IPS DF 19.7 (cell line): ENCODE measurements at places on chromosomes 6 and 20.
A peak's percentile ranks its signal among the peaks of the same experiment; 100 is the strongest.

DNA sequence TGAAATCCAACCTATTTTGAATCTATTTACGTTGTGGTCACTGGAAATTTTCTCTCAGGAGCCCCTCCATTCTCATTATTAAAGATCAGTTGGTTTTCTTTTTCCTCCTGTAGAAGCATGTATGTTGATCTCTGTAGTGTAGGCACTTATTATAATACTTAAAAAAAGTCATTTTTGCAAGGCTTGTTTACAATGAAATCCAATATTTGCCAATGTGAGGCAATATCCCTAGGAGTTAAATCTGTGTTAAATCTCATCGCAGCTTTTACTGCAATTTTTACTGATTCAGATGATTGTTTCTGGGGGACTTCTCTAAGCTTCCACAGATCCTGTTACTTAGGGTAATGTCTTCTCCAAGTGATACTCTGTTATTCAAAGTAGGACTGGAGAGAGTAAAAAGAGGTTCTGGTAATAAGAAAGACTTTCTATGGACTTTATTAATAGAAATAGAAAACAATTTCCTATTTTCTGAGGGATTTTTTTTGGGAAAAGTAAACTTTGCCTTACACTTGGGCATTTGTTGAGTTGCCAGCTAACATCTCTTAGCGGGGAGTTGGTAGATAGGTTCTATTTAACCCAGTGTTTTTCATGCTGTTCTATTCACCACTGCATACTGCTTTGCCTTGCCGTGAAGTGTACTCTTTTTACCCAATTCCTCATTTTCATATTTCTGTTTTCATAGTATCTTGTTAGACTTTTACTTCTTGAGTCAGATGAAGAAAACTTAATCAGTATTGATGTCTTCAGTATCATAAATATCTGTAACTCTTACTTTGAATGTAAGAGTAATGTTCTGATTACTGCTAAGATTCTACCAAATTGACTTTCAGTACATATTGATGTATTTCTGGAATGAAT, 48.6 kb downstream of the CDKAL1 start:
- DNase-seq, result no peak

GRCh38 chr6:117263353-117263927, 1.9 kb upstream of the VGLL2 start:
- no peak for DNase-seq

GRCh38 chr6:70663881-70664466, 3.7 kb upstream of the SMAP1 start:
- no peak for DNase-seq

DNA sequence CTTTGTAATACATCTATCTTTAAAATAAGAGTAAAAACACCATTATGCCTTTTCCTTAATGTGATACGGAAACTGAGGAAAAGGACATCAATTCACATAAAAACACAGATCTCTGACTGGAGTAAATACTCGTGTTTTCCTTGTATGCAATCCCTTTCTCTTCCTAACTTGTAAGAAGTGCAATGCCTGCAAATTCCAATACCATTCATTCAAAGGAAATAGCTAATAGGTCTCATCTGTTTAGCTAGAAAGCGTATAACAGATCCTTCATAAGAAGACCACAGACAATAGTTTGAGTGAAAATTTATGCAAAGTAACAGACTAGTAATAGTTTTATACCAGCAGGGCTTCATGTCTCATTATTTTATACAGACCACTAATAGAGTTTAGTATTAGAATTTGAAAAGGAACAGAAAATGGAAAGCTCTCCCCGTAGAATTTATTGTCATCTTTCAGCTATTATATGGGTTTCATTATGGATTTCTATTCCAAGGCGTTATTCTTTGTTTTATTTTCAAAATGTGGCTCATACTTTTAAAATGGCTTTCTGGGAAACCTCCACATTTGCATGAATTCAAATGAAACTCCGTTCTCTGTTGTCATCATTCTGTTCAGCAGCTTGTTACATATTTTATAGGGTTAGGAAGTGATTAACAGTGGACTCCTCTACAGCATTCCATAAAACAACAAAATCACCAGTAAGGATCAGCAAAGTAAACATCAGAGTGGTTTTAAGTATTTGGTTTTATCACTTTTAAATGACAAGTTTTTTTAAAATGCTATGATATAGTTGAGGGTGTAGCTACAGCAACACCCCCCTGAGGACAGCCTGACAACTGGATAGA, 186.7 kb downstream of the BTBD9 start:
- no peak for DNase-seq

- DNase-seq, result no peak
These were observed 15.7 kb upstream of the TGM2 start for GRCh38 chr20:38180781-38181180.

- DNase-seq, result no peak
These were observed 67.1 kb downstream of the EDN1 start for GRCh38 chr6:12356983-12357972.

GRCh38 chr6:97282238-97282725, 734 bp downstream of the MMS22L start:
- DNase-seq, result no peak

GRCh38 chr6:133969921-133970295, 16.9 kb downstream of the TBPL1 start:
- no peak for DNase-seq

GRCh38 chr6:154561750-154562149, 51.3 kb upstream of the CNKSR3 start:
- DNase-seq, result no peak

DNA sequence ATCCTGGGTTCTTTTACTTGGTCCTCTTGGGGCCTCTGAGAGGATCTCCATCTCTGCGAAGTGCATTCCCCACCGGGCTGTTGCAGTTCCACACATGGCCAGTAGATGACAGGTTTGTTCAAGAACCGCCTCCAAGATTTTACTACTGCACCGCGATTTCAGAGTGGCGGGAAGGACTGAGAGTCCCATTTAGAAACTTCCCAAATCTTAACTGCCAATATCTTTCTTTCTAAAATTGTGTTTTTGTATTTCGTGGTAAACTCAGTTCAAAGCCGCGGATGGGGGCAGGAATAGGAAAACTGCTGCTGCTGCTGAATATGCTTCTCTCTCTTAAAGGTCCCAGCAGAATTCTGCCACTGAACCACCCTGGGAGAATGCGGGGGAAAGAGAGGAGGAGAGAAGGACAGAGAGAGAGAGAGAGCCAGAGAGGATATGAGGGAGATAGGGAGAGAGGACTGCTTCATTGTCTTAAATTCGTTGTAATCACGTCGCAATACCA, 8.6 kb upstream of the BTNL2 start:
- DNase-seq, result peak; percentile 57

DNA sequence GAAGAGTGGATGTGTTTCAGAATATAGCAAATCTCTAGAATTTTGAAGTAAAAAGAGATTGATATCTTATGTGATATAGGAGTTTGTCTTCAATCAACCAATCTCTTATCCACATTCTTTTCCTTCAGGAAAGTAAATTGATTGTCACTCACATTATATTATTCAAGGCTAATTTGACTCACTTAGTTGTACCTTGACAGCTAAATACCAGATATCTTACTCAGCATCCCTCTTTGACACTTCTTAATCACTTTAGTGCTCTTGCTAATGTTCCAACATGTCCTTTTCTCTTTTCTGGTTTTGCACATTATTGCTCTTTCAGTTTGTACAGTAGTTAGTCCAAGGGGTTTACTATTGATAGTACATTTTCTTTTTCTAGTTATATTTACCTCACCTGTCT, 286.9 kb upstream of the PTCHD4 start:
- DNase-seq, result no peak

DNA sequence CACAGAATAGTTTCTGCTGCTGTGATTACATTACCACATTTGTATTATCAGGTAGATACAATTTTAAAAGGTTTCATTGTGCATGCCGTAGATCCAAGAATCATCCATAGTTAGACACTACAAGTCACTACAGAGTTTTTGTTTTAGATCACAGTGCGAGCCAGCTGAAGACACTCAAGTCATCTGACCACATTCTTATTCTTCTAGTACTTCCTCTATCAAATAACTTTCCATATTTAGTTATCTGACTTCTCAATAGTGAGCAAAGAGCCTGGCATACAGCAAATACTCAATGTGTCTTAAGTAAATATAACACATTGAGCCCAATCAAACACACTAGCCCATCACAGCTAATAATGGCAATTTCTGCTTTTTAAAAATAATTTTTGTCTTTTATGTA, 195.4 kb downstream of the ASCC3 start:
- DNase-seq, result no peak

GRCh38 chr6:142537612-142538478, 236.0 kb downstream of the ADGRG6 start:
- DNase-seq, result peak; percentile 12

GRCh38 chr6:79040083-79040482, 38.0 kb downstream of the PHIP start:
- no peak for DNase-seq

- peak; percentile 57 for DNase-seq
These were observed 1.2 kb upstream of the UFL1 start for GRCh38 chr6:96520171-96521115.
